ENCODE measurements at places on chromosomes 6 and 20.
A peak's percentile ranks its signal among the peaks of the same experiment; 100 is the strongest.

- peak; percentile 85 for DNase-seq
Observed at GRCh38 chr6:165704045-165704748, 41.2 kb upstream of the PDE10A start.

DNA sequence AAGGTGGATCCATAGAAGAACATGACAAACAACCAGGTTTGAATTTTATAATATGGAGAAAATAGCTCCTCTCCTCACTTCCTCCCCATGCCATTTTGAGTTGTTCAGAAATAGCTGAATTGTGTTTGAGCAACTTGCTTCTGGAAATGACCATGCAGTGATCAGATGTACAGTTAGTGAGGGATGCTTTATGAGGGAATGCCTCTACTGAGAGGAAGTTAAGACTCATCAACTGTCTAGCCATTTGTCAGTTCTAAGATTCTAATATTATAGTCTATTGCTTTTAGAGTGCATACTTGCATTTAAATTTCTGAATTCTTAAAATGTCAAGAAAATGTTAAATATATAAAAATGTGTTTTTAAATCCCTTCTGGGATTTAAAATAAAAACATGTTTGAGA is 3.8 kb downstream of the LAMA2 start:
- DNase-seq = no peak

- DNase-seq = no peak
Observed at GRCh38 chr20:40462566-40462965, 226.5 kb downstream of the MAFB start.

DNA sequence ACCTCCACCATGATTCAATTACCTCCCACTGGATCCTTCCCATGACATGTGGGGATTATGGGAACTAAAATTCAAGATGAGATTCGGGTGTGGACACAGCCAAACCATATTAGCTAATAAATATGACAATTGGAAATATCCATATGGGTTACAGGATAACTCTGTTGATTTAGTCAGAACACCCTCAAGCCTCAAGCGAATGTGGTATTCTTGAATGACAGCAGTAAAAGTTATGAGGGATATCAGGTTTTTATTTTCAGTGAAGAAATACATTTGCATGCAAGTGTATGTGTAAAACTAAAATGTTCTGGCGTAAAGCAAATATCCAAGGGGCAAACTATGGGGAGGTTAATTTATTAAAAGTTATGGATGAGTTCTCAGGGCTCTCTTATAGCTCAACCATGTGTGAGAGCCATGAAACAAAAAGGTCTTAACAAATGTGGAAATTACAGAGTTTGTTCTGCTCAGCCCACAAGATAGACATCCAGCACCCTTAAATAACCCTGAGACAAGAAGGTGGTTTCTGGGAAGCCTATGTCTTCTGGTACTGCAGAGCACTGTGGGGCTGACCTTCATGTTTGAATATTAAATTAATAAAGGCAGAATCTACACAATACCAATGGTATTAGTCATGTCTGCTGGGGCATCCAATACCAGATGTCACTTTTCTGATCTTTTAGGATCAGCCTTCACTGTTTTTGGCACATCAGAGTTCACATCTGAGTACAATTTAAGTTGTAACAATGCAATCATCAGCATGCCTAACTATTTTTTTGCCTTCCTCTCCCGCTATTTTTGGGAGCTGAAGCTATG is 370.5 kb upstream of the RSPO3 start:
- no peak for DNase-seq

GRCh38 chr6:111032484-111033140 is 50.8 kb downstream of the RPF2 start:
- DNase-seq = no peak

DNA sequence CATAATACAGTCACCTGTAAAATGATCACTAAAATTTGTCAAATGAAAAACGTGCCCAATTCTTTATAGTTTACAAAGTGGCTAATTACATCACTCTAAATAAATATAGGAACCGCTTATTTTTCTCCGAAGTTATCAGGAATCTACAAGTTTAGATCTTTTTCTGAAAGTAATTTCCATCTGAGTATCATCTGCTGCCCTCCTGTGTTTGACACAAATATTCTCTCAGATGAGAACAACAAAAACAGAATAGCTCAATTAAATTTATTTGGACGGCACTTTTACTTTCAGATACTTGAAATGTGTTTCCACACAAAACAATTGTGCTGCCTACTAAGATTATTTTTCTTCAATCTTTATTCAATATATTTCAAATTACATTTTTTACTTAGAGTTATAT is 5.0 kb downstream of the SF3B5 start:
- DNase-seq = no peak

DNA sequence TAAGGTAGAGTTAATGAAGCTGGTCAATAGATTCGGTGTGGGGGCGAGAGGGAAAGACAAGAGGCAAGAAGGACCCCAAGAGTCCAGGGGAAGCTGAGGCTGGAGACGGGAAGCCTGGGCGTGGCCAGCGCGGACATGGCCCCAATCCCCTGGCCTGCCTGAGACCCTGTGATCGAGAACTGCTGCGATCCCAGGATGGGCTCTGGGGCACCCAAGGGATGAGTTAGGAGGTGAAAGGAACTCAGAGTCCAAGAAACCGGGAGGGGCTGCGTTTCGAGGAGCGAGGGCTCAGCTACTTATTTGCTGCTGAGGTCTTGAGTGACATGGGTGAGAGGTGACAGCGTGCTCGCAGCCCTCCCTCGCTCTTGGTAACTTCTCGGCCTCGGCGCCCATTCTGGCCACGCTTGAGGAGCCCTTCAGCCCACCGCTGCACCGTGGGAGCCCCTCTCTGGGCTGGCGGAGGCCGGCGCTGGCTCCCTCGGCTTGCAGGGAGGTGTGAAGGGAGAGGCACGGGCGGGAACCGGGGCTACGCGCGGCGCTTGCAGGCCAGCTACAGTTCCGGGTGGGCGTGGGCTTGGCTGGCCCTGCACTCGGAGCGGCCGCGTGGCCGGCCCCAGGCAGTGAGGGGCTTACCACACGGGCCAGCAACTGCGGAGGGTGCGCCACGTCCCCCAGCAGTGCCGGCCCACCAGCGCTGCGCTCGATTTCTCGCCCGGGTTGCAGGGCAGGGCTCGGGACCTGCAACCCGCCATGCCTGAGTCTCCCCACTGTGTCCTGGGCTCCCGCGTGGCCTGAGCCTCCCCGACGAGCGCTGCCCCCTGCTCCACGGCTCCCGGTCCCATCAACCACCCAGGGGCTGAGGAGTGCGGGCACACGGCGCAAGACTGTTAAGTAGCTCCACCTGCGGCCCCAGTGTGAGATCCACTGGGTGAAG is 58.2 kb downstream of the IRF4 start:
- DNase-seq = no peak

GRCh38 chr20:25316506-25317190 is 68.8 kb downstream of the PYGB start:
- DNase-seq = no peak

DNA sequence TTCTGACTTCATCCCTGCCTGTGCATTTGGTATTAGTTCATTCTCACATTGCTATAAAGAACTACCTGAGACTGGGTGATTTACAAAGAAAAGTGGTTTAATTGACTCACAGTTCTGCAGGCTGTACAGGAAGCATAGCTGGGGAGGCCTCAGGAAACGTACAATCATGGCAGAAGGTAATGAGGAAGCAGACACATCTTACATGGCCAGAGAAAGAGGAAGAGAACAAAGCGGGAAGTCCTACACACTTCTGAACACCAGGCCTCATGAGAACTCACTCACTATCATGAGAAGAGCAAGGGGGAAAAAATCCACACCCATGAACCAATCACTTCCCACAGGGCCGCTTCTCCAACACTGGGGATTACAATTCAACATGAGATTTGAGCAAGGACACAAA is 303.9 kb downstream of the CBLN4 start:
- no peak for DNase-seq

DNA sequence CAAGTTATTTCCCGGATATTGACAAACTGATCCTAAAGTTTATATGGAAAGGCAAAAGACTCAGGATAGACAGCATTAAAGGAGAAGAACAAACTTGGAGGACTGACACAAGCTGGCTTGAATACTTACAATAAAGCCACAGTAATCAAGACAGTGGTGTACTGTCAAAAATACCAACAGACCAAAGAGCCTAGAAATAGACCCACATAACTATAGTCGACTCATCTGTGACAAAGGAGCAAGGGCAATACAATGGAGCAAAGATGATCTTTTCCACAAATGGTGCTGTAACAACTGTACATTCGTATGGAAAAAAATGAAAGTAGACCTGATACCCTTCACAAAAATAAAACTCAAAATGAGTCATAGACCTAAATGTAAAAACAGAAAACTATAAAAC is 46.0 kb downstream of the ABHD12 start:
- no peak for DNase-seq

GRCh38 chr6:144939921-144940320 is 654.8 kb downstream of the UTRN start:
- DNase-seq = no peak

GRCh38 chr6:90087106-90087833 is 193.0 kb downstream of the GJA10 start:
- DNase-seq = no peak

GRCh38 chr20:13800728-13801134 is 15.9 kb downstream of the NDUFAF5 start:
- DNase-seq = no peak

GRCh38 chr6:102216232-102216631 is 822.7 kb downstream of the GRIK2 start:
- no peak for DNase-seq

DNA sequence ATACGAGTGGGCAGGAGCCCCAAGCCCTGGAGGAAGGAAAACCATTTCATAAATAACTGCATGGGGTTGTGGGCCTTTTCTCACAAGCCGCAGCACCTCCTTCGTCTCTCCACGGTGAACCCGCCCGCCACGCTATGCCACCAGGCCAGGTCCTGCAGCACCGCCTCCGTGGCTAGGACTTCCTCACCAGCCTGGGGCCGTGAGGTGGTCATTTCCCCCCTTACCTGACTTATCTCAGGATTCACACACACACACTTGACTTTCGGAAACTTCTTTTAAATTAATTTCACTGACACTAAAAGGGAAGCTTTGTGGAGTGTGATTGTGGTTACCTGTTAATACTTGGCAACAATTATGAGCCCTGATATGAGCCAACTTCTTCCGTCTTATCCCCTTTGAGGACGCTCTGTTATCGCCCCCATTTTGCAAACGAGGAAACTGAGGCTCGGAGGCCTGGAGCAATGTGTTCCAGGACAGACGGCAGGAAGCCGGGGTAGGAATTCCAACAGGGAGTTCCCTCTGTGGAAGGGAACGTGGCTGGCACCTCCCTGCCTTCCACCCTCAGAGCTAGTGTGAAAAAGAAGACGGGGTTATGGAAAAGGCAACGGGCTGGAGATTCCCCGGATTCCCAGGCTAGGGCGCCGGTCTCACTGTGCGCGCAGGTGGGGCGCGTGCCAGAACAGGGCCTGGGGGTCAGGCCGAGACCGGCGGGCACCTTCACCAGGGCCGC is 817 bp upstream of the SLCO4A1 start:
- DNase-seq = no peak

DNA sequence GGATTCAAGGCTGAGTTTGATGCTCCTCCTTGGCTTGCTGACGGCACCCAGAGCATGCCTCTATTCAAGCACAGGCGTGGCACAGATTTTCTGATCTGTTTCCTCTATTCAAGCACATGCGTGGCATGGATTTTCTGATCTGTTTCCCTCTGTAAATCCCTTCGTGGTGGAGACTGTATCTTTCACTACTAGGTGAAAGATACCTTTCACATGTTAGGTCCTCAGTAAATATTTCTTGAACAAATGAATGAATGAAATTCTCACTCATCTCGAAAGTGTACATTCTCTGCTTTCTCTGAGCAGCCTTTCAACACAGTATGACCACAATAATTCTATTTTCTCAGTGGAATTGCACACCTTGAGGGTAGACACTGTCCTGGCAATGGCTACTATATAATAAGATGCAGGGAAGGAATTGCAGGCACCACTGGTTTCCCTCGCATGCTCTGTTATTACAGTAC is 72.6 kb upstream of the F13A1 start:
- DNase-seq = no peak

GRCh38 chr6:8499540-8499939 is 64.2 kb upstream of the SLC35B3 start:
- no peak for DNase-seq

DNA sequence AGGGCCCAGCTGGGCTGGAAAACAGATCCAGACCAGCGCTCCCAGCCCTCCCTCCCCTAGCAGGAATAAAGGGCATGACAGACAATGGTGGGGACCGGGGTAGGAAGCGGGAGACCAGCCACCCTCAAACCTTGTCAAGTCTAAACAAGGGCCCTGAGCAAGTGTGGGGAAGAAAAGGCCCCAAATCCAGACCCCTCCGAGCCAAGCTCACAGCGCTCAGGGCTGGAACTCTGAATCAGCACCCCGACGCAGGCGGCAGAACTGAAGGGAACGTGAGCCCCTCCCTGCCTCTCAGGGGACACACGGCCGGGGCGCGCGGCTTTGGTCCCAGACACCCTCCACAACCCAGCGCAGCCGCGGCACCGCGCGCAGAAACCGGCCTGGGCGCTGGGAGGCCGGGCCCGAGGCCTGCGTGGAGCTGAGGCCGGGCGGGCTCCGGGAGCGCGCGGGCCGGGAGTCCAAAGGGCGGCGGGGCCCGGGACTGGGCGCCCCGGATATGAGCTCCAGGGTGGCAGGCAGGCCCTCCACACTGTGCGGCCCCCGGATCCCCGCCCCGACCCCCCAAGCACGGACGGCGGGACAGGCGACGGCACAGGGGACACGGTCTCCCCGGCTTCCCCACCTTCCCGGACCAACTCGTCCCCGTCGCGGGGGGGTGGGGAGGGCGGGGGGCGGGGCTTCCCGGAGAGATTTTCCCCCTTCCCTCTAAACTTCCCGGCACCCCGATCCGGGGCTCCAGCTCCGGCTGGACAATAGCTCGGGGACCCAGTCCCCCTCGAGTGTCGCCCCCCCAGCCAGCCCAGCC is 641 bp downstream of the TEAD3 start:
- no peak for DNase-seq

DNA sequence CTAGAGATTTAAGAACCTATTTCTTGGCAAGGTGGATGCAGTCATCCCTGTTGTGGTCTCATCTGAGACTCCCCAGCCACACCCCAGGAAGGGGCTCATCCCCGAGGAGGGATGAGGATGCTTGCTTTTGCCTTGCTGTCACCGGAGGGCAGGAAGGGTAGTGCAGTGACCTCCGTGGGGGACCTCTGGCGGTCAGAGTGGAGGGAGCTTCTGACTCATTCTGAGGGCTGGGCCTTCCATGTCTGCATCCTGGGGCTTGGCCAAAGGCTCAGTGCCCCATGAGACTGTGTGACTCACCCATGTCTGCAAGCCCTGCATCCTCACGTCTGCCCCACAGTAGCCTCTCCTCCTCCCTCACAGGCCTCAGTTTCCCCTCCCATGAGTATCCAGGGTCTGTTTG is 38.7 kb downstream of the UQCC2 start:
- DNase-seq = no peak

- DNase-seq = no peak
Observed at GRCh38 chr20:53124075-53124551, 152.0 kb downstream of the TSHZ2 start.

GRCh38 chr20:19047040-19047950 is 165.1 kb upstream of the SLC24A3 start:
- no peak for DNase-seq
